RPMI7951 (cell line): ENCODE measurements at places on chromosomes 13 and 19. TPM values are rescaled to one million over a fixed set of nuclear protein-coding genes. Genes with fewer than 3 reads are reported as not detected.

DNA sequence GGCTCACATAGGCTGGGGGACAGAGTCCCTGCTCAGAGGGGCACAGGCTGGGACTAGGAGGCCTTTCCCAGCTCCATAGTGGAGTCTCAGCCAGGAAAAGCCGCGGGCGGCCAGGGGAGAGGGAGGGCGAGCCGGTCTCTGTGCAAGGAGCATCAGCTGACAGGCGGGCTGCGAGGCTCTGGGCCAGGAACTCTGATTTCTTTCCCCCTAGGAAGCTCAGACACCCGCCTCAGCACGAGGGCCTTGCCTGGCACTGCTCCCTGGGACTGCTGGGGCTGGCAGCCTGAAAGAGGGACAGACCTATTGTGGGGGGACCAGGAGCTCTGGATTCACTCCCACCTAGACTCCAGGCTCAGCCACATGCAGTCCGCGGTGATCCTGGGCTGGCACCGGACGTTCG, 2.2 kb upstream of the PLK5 start:
- peak; percentile 11 for DNase-seq

- DNase-seq: no peak
Observed at GRCh38 chr13:56886398-56886797, 254.3 kb upstream of the PRR20A start.

The VAV1 gene
- 0.12 TPM in 1 of 2 replicates, not detected in the other for total RNA-seq

DNA sequence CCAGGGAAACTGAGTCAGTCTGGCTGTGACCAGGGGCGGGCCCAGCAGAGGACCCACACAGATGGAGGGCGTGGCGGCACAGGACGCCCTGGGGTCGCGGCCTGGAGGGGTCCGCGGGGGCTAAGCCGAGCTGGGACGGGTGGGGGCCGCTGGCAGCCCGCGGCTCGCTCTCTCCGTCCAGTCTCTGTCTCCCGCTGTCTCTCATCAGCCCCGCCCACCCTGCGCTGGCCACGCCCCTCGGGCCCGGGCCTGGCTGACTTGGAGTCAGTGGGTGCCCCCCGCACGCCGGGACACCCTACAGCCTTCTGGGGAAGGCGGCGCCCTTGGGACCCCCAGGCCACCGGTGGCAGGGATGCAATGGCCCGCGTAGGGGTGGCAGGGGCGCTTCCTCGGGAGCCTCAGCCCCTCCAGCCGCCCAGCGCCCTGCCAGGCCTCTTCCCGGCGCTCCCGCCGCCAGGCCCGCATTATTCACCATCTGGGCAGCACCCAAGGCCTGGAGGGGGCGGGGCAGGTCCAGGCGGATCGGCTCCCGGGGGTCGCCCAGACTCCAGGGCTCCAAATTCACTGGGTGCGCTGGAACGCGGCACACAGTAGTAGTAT, at the start of gene TBXA2R:
TSS of gene TBXA2R (minus strand) at position 186 of the 600 bp plus-strand sequence. CDS start 6,241 bp downstream, outside the sequence.
- peak; percentile 69 for DNase-seq

DNA sequence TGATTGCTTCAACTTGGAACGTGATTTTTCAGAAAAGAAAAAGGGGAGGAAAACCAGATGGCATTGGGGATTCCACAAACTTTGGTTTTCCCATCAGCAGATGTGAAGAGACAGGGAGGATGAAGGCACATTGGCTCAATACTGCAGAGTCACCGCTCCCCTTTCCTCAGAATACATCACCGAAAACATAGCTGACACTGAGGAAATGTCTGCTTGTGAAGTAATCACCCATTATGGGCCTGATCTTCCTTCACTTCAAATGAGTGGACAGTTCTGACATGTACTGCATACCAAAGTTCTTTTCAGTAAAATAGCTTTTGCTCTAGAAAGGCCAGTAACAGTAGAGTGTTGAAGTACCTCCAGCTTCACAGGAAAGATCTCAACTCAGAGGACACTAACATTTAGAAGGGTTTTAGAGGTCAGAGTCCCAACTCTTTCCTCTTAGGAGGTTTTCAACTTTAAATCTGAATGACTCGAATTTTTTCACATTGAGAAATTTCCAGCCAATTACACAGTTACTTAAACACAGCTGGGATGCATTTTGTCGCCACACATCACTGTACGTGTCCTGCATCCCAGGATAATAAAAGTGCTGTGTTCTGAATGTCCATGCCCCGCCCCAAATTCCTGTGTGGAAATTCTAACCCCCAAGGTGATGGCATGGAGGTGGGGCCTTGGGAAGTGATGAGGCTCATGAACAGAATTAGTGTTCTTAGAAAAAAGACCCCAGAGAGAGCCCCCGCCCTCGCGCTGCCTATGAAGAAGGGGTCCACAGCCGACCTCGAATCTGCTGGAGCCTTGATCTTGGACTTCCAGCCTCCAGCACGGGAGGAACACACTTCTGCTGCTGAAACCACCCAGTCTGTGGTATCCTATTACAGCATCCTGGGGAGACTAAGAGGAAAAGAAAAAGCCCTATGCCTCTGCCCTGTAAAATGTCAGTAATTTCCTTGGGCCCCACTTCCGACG, 77.7 kb downstream of the COL4A1 start:
- peak; percentile 32 for DNase-seq

- no peak for DNase-seq
Observed at GRCh38 chr13:91401920-91402319, 3.5 kb downstream of the GPC5 start.

DNA sequence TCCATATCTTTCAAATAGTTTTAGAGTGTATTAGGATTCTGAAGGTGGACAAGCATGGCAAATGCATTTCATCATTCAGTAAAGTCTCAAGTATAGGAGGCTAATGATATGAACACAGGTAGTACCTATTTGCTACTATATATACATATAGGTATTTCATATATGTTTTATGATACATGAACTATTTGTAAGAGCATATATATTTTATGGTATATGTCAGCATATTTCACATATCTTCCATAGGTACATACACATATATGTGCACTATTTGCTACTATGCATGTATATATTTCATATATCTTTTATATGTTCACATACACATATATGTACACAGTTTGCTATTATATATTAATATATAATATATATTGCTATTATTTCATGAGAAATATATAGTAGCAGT, 1291.7 kb upstream of the MIR17HG start:
- no peak for DNase-seq

DNA sequence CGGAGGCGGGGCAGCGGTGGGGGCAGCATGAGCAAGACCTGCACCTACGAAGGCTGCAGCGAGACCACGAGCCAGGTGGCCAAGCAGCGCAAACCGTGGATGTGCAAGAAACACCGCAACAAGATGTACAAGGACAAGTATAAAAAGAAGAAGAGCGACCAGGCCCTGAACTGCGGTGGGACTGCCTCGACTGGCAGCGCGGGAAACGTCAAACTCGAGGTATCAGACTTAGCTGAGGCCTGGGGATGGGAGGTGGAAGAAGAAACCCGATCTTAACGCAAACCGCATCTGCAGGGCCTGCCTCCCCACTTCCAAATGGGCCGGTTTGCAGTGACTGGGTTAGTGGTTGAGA, 693 bp downstream of the RFXAP start:
- peak; percentile 35 for DNase-seq

The EPN1 gene
- 26.0 and 46.4 TPM in 2 replicates for total RNA-seq

- peak; percentile 71 for DNase-seq
Observed at GRCh38 chr13:110323172-110323891, 16.2 kb downstream of the COL4A2 start.

DNA sequence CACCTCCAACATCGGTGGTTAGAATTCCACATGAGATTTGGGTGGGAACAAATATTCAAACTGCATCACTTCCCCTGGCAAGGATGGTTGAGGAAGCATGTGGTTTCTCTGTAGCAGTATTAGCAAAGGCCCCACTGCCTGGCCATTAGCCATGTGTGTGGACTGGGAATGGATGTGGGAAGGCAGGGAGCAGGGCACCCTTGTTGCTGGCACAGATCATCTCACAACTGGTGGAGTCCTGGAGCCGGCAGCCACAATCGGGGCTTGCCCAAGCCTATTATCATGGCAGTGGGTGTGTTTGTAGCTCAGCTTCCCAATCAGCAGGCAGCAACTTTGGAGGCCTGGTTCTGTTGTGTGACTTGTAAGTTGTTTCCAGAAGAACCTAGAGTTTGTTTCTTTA, 391.9 kb downstream of the DLEU7 start:
- DNase-seq: no peak

DNA sequence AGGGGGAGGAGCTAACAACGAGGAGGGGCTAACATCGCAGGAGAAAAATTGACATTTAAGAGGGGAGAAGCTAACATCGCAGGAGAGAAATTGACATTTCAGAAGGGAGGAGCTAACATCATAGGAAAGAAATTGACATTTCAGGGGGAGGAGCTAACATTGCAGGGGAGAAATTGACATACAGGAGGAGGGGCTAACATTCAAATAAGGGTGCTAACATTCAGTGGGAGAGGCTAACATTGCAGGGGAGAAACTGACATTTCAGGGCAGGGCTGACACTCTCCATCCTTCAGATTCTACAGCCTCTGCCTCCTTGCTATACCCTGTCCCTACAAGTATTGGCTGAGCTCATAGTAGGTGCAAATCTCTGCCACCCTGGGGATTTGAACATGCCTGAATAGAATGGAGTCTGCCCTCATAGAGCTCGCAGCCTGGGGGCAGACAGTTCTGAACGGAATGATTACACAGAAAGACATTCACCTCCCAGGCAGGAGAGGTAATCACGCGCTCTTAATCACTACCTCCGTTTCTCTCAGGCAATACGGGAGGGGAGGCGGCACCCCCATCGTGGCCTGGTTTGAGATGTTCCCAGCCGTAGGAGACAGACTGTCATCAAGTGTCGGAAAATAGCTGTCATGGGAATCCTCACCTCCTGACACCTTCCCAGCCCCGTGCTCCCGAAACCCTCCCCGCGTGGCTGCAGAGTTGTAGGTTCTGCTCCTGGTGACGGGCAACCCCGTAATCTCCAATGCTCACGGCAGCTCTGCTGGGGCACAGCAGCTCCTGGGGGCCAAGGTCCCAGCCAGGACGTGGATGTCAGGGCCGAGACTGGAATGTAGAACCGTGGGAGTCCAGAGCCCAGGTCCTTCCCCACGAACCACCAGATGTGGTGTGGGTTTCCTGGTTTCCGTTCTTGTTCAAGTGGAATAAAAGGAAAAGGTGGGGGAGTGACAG, 9.5 kb downstream of the GPR32 start:
- DNase-seq: no peak

DNA sequence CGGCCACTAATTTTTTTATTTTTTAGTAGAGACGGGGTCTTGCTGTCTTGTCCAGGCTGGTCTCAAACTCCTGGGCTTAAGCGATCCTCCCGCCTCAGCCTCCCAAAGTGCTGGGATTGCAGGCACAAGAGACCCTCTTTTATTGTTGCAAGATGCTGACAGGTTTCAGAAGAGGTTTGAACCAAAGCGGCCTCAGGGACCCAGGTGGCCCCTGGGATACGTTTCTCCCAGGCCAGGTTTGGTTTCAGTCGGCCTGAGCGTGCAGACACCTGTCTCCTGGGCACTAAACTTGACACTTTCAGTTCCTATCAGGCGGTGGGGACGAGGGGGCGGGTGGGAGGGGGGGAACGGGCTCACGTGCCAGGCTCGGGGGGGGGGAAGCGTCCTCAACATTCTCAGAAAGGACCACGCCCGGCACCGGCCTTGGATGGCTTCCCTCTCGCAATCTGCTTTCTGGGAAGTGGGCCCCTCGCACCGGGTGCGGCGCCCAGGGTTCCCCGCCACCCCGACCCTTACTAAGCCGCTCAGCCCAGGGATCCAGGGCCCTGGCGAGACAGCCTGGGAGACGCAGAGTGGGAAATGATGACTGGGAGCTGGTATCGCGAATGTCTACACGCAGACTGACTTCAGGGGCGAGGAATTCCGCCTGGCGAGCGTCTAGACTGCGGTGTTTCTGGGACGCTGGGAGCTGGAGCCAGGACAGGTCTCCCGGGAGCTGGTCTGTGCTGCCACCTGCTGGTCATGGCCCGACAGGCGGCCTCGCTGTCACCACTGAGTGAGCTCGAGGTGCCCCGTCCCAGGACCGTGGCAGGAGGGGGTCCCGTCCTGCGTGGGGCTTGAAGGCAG, 91.6 kb downstream of the GNG7 start:
- DNase-seq: peak; percentile 87

GRCh38 chr19:14517840-14518505, at the start of gene DNAJB1:
Gene DNAJB1, minus strand, starts transcription at chr19:14518397. Its CDS starts 48 bp downstream, at chr19:14518349.
- DNase-seq: peak; percentile 81

DNA sequence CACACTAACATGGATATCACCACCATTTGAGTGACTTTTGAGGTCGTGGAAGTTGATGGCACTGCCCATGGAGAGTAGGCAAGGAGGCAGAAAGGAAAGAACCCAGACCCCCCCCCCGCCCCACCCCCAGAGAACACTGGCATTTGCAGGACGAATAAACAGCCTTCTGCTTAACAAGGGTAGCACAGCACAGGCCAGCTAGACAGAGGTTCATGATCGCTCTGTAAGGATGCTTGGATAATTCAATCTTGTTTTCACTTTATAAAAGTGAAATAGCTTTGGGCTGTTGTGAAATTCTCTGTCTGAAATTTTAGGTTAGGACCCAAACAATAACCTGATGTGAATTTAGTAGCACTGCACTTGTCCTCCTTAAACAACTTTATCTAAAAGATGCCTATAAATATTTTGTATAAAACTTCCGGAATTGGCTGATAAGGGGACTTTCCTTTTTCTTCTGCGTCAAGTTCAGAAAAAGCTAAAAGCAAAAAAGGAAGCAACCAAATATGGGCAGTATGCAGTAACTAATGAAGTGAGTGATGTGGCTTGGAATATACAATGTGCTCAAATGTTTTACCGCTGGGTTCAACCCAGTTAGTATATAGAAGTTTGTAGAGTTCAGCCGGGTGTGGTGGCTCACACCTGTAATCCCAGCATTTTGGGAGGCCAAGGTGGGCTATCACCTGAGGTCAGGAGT, 163.7 kb downstream of the SHISA2 start:
- DNase-seq: no peak
